Heart right ventricle (tissue), 16 donors: ENCODE measurements at places on chromosomes 2 and 18. TPM values are rescaled to one million over a fixed set of nuclear protein-coding genes. Genes with fewer than 3 reads are reported as not detected.

The UGT1A10 gene
- not detected for polyA plus RNA-seq

The SERPINB10 gene
- not detected for polyA plus RNA-seq

The RTTN gene
- 3.5 TPM for polyA plus RNA-seq

The NEMP2 gene
- polyA plus RNA-seq, result 0.75 TPM

The CHRNG gene
- polyA plus RNA-seq, result not detected

The CDCA7 gene
- polyA plus RNA-seq, result 1.8 TPM

The TRAF3IP1 gene
- polyA plus RNA-seq, result 6.2 TPM

The SF3B1 gene
- polyA plus RNA-seq, result 103 TPM

The DQX1 gene
- 0.03 TPM for polyA plus RNA-seq

The LGALSL gene
- polyA plus RNA-seq, result 9.4 TPM

The G6PC2 gene
- polyA plus RNA-seq, result not detected

The IL1F10 gene
- not detected for polyA plus RNA-seq

The RIT2 gene
- polyA plus RNA-seq, result not detected

The BOLL gene
- not detected for polyA plus RNA-seq

The RPE gene
- polyA plus RNA-seq, result 12.9 TPM

The ZNF892 gene
- 0.26 TPM for polyA plus RNA-seq

The SERPINB13 gene
- polyA plus RNA-seq, result not detected

The RNU2-63P gene
- not detected for polyA plus RNA-seq

The VIT gene
- 9.6 TPM for polyA plus RNA-seq
